Hematopoietic multipotent progenitor cell treated with erythropoietin and hydrocortisone succinate and interleukin-3 and kit ligand, for 8 days (in vitro differentiated cells): ENCODE measurements at places on chromosomes 12 and 14.

GRCh38 chr14:50061664-50062437 is 54.5 kb downstream of the VCPKMT start:
- DNase-seq: peak; percentile 50

DNA sequence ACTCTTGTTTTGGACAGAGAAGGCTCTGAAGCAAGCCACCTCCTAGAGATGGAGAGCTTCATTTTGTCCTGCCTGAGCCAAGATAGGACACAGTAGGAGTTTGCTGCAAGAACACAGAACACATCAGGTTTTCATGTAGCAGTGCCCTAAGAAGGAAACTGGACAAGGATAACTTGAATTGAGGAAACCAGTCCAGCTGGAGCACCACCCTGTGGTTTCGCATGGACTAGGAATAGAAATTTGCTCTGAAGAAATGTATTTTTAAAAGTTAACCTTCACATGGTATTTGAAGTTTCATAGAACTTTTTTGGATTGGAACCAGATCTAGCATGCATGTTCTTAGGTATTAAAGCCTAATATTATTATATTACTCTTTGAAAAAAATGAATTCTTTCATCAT is 68.8 kb downstream of the RERG start:
- no peak for DNase-seq

- DNase-seq: no peak
Measured at GRCh38 chr14:64685371-64686281, 18.6 kb upstream of the PLEKHG3 start.

GRCh38 chr12:107058190-107058589 is 35.2 kb downstream of the CRY1 start:
- no peak for DNase-seq

GRCh38 chr14:80615831-80616230 is 325.7 kb downstream of the CEP128 start:
- no peak for DNase-seq

DNA sequence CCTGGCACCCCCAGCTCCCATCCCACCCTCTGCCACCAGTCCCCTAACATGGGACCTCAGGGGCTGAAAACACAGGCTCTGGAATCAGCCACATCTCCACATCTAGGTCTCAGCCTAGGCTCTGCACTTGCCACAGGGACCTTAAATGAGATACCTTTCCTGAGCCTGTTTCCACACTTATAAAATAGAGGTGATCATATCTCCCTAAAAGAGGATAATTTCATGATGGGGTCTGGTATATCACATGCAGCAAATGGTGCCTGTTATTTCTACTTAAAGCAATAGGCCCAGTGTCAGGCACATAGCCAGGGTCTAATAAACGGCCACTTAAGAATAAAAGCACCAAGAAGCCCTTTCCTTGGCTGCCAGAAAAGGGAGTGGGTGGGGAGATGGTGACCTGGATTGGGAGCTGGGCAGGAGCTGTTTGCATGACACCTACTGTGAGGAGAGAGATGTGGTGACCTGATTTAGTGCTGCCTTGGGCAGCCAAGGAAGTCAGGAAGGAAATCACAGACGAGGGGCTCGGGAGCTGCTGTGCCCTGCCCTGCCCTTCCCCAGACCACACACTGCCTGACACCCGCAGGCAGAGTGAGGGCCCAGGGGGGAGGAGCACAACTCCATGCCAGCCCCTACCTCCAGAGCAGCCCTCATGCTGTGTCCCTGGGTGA is 71.2 kb downstream of the IRF2BPL start:
- no peak for DNase-seq

DNA sequence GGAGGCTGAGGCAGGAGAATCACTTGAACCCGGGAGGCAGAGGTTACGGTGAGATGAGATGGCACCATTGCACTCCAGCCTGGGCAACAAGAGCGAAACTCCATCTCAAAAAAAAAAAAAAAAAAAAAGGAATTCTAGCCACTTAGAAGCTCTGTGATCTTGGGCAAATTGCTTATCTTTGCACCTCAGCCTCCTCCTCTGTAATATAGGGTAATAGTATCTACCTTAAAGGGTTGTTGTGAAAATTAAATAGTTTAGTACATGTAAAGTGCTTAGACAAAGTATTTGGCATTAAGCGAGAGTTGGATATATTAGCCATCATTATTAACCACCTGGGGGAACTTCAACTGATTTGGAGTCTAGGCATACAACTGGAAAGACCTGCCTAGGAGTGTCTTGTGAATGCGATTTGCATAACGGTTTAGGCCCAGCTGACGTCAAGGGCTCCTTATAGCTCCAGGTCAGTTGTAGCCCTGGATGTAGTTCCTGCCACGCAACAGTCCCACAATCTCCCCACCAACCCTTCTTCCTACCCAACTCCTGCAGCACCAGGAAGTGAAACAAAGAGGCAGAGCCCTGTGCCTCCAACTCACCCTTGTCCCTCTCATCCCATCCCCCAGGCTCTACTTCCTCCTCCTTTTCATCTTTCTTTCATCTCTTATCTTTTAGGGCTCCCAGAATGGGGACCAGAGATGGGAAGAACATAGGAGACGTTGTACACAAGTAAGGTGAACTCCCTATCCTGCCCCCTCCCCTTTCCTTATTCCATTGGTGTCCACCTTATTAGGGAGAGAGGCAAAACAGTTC is 2.1 kb upstream of the IL23A start:
- DNase-seq: no peak

- no peak for DNase-seq
Measured at GRCh38 chr14:96309133-96309895, 53.3 kb downstream of the BDKRB1 start.

DNA sequence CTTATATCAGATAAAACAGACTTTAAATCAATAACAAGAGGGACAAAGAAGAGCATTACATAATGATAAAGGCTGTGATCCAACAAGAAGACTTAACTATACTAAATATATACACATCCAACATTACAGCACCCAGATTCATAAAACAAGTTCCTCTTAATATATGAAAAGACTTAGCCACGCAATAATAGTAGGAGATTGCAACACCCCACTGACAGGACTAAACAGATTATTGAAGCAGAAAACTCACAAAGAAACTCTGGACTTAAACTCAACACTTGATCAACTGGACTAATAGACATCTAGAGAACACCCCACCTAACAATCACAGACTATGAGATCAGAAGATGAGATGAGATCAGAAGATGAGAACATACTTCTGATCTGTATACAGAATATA is 5.7 kb upstream of the CLEC14A start:
- DNase-seq: no peak

DNA sequence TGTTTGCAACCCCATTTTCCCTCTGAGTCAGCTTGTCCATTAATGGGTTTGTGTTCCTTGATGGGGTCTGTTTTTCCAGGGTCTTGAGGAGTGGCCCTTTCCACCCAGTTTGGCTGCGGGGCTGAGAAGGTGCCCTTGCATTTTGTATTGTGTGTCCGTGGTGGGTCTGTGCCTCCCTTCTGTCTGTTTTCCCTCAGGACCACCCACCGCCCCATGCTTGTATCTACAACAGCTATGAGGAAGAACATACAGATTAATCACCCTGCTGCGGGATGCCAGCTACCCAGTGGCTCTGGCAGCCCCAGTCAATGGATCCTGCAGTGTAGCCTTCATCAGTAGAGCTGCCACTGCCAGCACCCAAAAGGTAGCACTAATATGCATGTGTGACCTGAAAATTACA is 235.7 kb downstream of the CACNA1C start:
- no peak for DNase-seq

GRCh38 chr12:123237646-123238329 is 4.6 kb downstream of the MTRFR start:
- peak; percentile 80 for DNase-seq

DNA sequence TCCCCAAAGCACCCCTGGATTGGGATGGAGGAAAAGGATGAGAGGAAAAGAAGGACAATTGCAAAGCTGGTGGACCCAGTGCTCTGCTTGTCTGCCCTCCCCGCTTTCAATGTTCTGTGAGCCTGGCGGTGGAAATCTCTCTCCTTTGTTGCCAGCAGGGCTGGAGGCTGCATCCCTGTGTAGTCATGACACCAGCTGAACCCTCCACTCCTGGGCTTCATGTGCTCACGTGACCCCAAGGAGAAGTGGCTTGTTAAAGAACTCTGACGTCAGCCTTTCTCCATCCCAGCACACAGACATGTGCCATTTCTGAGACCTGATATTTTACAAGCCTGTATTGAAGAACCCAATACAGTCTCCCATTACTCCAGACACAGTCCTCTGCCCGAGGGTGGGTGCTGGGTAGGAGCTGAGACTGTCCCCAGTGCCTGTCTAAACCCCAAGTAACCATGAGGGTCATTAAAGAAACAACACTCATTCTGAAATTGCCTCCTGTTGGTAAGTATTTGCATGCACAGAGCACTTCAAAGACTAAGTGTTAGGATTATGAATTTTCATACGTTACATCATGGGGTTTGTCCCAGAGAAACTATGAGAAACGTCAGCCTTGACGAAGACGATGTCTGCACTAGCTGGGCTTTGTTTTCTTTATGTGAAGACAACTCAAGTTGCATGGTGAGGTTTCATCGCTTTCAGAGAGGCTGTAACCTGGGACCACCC is 21.7 kb downstream of the GALNT16 start:
- DNase-seq: no peak

GRCh38 chr14:68401855-68402254 is 391.0 kb downstream of the ZFP36L1 start:
- no peak for DNase-seq

- no peak for DNase-seq
Measured at GRCh38 chr14:72213424-72213823, 281.2 kb downstream of the RGS6 start.
